ENCODE measurements at places on chromosomes 2 and 18.

GRCh38 chr2:19299522-19299921, 58.9 kb downstream of the OSR1 start:
- DNase-seq = no peak

GRCh38 chr18:74556126-74556525, 21.8 kb downstream of the CNDP1 start:
- no peak for DNase-seq

DNA sequence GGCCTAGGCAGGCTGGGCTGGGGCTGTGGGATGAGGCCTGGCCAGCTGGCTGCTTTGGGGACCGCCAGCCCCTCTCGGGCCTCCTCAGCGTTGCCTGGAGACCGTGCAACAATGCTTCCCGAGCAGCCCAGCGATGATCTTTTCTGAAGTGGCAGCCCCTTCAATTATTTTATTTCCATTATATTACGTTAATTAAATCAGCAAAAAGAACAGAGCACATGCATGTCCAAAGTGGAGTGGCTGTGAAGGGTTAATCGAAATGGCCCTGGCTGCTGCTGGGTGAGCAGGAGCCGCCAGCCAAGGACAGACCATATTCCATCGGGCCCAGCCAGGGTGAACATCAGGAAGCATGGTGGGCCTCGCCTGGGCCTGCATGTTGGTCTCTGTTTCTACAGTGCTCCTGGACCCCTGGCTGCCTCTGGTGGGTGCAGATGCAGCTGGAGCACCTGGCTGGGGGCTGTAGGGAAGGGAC, 245.5 kb downstream of the MYCN start:
- DNase-seq = no peak

GRCh38 chr2:166665991-166666940, 172.2 kb upstream of the SCN7A start:
- no peak for DNase-seq

GRCh38 chr18:34280653-34281052, 55.9 kb upstream of the NOL4 start:
- DNase-seq = no peak

- DNase-seq = no peak
Measured at GRCh38 chr18:29434650-29435049, 1257.7 kb upstream of the CDH2 start.

GRCh38 chr2:107681936-107682335, 144.8 kb upstream of the RGPD4 start:
- DNase-seq = no peak

DNA sequence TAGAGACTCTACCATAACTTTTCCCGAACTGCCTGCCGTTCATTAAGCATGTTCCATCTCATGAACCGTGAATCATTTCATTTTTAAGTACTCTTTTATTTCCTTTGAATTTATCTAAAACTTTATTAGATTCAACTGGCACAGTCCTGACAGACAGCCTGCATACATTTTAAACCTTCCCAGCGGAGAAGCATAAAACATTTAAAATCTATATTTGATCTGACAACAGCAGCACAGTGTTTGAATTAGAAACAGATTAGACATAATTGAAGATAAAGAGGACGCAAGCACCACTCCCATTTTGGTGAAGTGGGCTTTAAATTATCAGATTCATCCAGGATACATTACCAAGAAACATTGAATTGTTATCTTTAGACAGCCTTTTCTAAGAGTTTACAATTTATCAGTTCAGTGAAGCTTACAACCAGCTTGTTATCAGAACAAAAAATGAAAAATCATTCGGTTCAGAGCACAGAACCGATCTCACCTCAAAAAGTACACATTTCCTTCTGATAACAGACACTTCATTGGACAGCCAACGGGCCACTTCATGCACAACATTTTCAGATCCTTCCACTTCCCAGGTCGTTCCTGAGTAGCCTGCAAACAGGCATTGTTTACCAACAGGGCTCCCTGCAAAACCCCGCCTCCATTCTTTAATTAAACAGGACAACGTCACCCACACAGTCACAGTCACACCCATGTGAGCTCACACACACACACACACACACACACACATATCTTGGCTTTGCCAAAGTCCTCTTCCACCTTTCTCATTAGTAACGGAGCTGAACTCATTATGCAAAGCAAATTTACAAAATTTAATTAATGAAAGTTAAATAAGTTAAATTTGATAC, 171.2 kb downstream of the SP3 start:
- DNase-seq = no peak

- no peak for DNase-seq
Measured at GRCh38 chr2:200695191-200695590, 109.4 kb downstream of the AOX1 start.

DNA sequence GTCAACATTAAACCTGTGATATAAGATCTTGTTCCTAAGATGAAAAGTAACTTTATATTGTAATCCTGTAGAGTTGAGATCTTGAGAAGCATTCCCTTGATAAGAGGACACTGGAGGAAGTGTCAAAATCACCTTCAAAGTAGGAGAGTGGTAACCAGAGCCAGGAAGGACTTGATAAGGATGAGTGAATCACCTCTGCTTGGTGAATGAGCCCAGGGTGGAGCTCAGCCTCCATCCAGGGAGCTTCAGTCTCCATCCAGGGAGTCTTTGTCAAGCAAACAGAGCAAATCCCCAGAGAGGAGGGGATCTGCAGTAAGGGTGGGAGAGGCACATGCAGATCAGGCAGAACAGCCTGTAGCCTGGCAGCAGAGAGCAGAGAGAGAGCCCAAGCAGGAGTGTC, 167.1 kb upstream of the SIX2 start:
- no peak for DNase-seq
